Fibroblast of gingiva (primary cell): ENCODE measurements at places on chromosomes 4 and X.

GRCh38 chr4:1579001-1579900, 104.9 kb downstream of the FAM53A start:
- peak; percentile 77 for DNase-seq

- no peak for DNase-seq
These were observed 74.3 kb downstream of the RGS12 start for GRCh38 chr4:3366893-3367775.

DNA sequence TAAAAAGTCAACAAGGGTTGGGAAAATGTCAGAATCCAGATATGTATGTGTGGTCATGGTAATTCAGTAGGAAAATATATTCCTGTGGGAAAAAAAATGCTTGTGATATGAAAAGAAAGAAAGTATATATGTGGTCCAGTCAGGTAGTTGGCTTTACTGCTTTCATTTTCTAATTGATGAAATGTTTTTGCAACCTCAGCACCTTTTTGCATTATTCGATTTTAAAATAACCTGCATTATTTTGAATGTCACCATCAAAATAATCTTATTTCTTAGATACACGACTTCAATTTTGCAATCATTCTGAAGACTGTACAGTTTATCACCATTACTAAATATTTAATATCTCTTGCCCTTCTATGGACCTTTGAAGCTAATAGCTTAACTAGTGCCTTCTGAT, 170.8 kb upstream of the SPANXN4 start:
- no peak for DNase-seq

DNA sequence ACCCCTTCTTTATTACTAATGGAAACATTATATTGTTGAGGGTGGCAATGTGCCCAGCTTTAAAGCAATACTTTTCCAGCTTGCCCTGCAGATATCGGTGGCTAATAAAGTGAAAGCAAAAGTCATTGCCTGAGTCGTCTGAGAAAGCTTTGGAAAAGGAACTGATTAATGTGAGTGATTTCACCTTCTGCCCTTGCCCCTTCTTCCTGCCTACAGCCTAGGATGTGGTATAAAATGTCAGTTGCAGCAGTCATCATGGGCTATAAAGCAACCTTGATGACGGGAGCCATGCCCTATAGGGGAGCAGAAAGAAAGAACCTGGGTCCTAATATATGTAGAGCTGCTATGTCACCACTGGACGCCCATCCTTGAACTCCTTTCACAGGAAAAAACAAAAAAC, 132.4 kb upstream of the USP9X start:
- peak; percentile 26 for DNase-seq

DNA sequence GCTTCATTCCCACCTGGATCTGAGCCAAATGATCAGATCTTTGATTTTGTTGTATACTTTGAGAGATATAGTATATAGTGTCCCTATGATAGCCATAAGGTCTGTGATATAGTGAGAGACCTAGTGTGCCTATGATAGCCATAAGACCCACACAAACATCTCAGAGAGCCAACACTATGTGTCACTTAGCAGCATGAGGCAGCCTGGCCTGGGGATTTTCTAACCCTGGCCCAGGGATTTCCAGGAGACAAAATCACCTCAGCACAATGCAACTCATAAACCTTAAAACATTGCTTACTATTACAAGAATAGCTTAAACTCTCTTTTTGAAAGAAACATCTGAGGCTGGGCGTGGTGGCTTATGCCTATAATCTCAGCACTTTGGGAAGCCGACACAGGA, 23.2 kb upstream of the COL25A1 start:
- DNase-seq = no peak

GRCh38 chr4:2313366-2313765, 51.5 kb upstream of the MXD4 start:
- DNase-seq = no peak

DNA sequence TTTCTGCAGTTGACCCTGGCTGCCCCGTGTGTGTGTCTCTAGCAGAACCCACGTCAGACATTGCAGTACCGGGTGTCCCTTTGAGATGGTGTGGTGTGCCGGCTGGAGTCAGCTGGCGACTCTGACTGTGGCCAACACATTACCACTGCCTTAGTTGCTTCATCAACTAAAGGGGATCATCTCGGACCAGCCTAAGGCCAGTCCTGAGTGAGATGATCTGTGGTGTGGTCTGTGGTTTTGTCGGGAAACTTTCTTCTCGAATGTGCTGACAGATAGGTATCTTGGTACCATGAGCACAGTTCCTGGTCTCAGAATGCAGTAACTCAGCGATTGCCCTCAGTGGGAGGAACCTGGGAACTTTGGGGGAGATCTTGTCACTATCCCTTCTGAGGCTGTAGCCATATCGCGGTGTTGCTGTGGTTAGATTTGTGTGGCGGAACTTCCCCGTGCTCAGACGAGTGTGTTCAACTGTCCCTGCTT, 15.8 kb downstream of the TBC1D14 start:
- no peak for DNase-seq

- no peak for DNase-seq
These were observed 130.1 kb downstream of the PDE5A start for GRCh38 chr4:119498527-119498926.

DNA sequence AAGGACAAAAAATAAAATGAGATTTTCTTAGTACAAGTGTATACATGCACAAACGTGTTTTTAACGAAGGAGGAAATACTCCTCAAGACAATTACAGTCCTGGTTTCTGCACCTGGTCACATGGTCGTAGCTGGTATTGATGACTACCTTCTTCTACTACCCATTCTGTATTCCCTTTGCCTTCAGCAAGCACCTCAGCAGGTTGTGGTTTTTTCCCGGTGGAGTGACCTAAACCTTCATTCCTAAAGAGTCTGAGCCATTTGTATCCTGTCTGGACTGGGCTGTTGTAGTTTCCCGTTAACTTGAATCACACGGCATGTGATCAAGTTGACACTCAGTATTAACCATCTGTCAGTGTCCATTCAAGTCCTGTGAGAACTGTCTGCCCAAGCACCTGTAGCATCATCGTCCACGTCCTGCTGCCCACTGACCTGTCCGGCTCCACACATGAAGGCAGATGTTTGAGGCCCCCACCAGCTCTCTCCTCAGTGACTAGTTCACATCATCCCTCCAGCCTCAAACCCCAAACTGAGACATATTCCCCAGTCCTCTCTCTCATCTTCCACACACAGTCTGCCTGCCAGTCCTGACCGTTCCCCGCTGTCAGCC, 31.1 kb upstream of the TBC1D14 start:
- DNase-seq = no peak

- DNase-seq = no peak
These were observed 4.7 kb downstream of the MTM1 start for GRCh38 chrX:150573106-150573505.

- peak; percentile 96 for DNase-seq
These were observed at the start of gene CUL4B for GRCh38 chrX:120560842-120561633. Gene CUL4B, minus strand, starts transcription at chrX:120560962. Its CDS starts 324 bp downstream, at chrX:120560638.

DNA sequence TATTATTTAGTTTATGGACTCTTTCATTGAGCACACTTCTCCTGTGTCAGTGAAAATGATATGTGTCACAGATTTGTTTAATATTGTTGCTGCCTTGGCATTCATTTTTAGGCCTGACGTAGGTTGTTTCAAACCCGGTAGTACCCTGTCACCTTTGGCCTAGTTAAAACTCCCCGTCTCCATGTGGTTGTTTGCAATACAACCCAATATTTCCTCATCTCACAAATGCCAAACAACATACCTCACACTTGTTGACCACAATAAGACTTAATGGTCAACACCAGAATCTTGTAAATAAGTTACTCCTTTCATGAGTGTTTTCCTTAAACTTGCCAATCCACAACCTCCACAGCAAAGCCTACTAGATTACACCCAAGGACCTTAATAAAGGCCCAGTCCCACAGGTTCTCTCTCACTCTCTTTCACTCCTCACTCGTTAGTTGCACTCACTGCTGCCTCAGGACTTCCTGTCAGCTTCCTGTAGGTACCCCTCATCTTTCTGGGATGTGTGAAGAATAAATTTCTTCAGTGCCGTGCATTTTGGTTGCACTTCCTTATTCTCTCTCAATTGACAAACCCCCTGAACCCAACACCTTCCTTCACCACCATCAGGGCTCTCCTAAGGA, 31.3 kb downstream of the IL13RA2 start:
- DNase-seq = peak; percentile 21

DNA sequence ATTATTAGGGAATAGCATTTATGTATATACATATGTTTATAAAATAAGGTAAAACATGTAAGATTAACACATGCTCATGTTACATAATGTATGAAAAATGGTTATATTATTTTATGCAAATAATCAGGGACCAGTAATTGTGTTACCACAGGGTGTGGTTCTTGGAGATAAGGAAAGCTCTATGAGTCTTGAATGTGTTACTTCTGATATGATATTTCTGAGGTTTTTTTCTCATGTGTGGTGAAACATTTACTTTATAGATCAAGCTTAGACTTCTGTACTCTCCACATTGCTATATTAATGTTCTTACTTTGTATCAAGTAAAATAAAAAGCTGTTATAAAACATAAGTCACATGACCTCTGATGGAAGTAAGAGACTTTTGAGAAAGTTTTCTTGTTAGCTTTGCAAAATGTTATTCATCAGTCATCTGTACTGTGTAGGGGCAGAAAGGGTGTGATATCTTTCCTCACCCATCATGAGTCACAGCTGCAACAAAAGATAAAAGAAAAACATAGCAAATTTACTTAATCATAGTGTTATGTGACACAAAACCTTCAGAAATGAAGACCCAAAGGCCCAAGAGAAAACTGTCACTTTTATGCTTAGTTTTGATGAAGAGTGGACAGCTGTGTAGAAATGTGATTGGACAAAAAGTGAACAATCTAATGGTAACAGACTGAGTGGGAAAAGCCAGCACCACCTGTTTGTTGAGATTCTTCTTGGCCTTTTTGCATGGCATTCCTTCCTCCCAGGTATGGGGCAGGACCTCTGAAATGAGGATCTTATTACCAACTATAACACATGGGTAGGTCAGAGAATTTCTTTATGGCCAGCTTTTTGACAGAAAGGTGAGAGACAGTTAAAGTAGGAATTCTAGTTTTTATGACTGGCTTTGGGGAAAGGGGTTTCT, 632.3 kb downstream of the PDHA2 start:
- no peak for DNase-seq

GRCh38 chrX:44003975-44004374, 30.8 kb upstream of the NDP start:
- DNase-seq = peak; percentile 1

DNA sequence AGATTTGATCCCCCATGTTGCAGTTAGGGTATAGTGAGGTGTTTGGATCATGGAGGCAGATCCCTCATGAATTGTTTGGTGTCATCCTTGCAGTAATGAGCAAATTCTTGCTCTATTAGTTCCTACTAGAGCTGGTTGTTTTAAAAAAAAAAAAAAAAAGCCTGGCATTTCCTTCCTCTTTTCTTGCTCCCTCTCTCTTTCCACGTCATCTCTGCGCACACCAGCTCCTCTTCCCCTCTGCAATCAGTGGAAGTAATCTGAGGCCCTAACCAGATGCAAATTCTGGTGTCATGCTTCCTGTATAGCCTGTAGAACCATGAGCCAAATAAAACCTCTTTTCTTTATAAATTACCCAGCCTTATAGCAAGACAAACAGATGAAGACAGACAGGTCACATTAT, 24.5 kb downstream of the WDR17 start:
- DNase-seq = no peak

DNA sequence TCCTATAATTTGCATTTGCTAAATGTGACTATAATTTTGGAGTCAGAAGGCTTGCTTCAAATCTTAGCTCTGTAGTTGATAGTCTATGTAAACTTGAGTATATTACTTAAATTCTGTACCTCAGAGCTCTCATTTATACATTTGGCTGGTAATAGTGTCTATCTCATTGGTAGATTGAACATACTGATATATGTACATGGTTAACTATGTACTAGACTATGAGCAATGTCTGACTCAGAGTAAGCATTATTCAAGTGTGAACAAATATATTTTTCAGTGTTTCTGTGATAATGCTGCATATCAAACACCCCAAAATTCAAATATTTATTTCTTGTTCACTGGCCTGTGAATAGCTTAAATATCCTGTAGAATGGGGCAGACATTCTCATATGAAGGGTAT, 1568.9 kb upstream of the PABPC4L start:
- no peak for DNase-seq
